NCI-H524 (cell line): ENCODE measurements at places on chromosomes 5 and 9.

GRCh38 chr9:133247632-133248031, 27.4 kb downstream of the ABO start:
- DNase-seq, result no peak

DNA sequence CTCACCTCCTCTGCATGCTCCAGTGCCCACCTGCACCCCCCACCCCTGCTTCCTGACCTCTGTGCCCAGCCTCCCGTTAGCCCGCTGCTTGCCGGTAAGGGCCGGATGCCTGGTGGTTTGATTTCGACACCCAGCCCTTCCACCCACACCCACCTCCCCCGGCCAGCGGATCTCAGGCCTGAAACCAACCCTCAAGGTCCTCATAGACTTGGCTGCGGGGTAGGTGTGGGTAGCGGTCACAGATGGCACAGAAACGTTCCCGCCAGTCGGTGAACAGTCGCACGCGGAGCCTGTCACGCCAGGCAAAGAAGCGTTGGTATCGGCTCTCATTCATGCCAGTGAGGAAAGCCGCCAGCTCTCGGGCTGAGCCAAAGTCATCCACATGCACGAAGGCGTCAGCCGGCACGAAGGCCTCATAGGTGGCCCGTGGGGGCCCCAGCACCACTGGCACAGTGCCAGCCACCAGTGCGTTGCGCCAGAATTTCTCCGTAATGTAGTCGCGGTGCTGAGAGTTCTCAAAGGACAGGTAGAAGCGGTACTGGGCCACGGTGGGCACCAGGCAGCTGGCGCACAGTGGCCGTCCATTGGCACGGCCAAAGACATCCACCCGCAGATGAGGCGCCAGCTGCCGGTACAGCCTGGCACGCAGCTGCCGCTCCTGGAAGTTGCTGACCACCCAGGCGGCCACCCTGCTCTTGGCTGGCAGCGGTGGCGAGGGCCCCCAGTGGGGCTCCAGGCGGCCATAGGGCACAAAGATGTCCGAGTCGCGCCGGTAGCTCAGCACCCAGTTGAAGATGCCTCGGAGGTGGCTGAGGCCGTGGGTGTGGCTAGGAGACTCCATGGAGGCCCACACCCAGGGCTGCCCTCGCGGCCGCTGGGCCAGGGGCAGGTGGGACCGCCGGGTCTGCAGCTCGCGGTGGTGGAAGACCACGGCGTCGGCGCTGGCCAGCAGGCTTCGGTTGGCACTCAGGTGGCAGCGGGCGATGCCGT, 1.1 kb downstream of the FUT7 start:
- DNase-seq, result no peak

- no peak for DNase-seq
These were observed 126.7 kb downstream of the GRIA1 start for GRCh38 chr5:153617190-153617589.

DNA sequence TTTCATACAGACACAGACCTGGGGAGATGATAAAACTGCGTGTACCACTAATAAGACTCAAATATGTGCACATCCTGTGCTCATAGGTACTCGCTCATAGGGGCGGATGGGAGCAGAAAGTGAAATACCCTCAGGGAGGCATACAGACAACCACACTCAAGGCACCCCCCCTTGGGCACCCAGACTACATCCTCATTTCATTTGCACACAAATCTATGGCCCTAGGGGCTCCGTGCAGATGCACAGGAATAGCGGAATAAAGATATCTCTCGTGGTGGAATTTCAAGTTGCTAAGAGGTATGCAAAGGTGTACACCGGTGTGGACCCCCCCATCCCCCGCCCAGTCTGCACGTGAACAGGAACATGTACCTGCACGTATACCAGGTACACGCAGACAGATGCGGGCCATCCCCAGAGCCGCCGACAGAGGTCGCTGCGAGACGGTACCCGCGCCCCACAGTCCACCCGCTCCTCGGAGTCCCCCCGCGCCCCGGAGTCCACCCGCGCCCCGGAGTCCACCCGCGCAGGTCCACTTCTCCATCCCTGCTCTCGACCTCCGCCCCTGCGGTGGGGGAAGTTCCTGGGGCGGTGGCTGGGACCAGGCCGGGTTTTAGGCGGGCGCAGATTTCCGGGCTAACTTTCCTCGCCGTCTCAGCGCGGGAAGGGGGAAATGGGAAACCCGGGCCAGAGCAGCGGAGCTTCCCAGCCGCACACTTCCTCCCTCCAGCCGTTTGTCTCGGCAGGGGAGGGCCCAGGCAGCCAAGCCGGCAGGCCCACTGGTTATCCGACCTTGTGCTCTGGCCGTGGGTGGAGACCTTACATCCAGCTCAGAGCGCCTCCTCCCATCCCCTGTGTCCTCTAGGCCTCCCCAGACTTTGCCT, 1.0 kb upstream of the IL12B start:
- DNase-seq, result no peak

GRCh38 chr9:126449725-126450667, 123.4 kb downstream of the MVB12B start:
- peak; percentile 92 for DNase-seq

GRCh38 chr5:14603141-14603540, 21.5 kb downstream of the OTULINL start:
- DNase-seq, result no peak
